ENCODE measurements at places on chromosomes 1 and 21.

- no peak for DNase-seq
Observed at GRCh38 chr1:89584781-89585180, 48.1 kb upstream of the LRRC8C start.

DNA sequence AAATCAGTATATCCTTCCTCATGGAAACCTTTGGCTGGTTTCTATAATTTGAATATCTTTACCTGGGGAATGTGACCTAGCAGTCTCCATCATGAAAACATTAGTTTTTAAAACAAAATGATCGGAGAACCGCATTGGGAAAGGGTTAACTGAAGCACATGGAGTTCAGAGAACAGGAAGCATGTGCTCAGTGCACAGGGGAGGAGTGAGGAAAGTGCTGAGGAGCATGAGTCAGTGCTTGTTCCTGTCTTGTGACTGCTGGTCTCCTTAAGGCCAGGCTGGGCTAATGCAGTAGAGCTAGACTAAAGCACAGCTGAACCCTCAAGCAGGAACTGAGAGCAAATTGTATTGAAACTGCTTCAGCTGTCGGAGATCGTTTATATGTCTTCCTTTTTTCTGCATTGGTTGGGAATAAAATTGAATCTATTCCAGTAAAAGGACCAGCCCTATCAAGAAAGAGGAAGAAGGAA lies 5.8 kb downstream of the IFI16 start:
- DNase-seq, result no peak

GRCh38 chr1:23198373-23198772 lies 18.9 kb downstream of the HTR1D start:
- no peak for DNase-seq

GRCh38 chr1:212938846-212939245 lies 11.5 kb upstream of the VASH2 start:
- DNase-seq, result no peak

GRCh38 chr1:197933647-197934046 lies 16.5 kb downstream of the LHX9 start:
- no peak for DNase-seq

DNA sequence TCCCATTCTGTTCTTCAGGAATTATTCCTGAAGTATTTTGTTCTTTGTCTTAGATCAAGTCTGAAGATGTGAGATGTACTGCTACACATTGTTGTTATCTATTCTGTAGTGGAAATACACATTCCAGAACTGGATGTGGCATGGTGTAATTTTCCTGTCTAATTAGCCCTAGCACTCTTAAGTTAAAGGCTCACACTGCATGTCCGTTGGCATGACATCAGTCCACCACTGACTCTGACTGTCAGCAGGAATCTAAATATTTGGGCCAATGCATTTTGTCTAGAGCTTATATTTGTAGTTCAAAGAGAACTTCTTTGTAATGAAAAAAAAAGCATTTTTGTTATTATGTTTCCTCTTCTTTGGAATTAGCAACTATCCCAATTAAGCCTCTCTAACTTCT lies 201.0 kb downstream of the S1PR1 start:
- no peak for DNase-seq

DNA sequence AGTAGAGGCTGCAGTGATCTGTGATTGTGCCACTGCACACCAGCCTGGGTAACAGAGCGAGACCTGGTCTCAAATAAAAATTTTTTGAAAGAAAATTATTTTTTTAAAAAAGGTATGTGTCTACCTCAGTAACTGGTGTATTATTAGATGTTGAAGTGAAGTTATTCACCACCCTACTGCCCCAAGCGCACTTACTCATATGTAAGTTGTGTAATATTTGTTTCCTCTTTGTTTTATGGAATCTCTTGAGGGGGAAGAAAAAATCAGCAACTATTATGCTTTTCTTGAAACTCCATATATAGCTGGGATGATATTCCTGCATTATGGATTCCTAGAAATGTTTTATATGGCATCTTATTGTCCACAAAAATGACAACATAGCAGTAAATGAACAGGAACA lies 21.3 kb downstream of the RBM15 start:
- no peak for DNase-seq

GRCh38 chr1:63742526-63742925 lies 31.3 kb upstream of the ROR1 start:
- no peak for DNase-seq

DNA sequence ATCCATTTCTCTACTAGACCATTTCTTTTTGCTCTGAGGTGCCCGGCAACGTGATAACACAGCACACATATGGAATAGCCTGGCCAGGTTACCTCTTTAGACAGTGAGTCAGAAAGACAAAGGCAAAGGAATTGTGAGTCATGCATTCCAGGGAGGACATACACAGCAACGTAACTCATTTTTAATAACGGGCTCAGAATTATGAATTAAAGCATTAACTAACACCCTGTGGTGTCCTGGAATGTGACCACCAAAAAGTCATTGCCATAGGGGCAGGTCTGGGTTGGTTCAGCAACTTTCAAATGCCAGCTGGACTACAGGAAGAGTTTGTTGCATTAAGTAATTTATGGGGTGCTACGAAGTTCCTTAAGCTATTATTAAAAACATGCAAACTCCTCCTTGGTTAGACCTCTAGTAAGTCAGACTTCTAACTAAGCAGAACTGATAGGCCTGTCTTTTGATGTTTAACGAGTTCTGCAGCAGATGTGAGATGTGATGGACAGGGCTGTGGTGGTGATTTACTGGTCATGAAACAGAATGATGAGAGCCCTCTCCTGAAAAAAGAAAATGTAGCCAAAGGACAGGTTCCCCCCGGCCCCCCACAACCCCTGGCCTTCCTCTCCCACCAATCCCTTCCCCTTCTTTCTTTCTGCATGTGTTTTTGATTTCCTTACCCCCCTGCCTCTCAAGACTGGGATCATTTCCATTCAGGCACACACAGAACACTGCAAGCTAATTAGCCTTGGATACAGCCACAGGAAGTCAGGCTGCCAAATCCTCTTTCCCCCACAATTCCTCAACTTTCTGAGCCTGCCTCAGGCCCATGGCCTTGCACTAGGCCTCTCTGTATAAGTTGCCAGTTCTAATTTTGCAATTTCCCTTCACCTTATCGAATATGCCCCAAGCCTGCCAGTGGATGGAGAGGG lies 88.9 kb upstream of the HAO2 start:
- no peak for DNase-seq

DNA sequence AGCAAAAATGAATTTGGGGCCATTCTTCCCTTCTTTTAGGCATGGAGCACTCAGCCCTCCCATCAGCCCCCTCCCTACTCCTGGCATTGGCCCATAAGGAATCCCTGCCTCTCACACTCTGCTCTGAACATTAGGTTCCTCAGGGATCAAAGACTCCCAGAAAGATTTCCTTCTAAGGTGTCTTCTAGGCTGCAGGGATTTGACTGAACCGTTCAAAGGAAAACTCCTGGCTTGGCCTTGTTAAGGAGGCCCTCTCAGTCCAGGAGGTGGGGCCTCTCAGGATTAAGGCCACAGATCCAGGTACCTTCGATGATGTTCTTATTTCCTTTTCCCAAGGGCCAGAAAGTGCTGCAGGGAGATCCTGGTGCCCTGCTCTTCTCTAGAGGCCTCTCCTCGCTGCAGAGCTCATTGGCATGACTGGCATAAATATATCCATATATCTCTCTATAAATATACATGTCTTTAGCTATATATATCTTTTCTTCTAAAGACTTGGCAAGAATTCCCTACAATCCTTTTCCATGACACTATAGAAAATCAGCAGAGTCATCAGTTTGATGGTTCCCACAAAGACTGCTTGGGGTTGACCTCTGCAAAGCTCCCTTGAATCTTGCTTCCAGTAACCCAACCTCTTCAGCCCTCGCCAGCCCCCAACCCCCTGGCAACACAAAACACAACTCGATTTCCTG lies 59.1 kb downstream of the PLXNA2 start:
- DNase-seq, result no peak

DNA sequence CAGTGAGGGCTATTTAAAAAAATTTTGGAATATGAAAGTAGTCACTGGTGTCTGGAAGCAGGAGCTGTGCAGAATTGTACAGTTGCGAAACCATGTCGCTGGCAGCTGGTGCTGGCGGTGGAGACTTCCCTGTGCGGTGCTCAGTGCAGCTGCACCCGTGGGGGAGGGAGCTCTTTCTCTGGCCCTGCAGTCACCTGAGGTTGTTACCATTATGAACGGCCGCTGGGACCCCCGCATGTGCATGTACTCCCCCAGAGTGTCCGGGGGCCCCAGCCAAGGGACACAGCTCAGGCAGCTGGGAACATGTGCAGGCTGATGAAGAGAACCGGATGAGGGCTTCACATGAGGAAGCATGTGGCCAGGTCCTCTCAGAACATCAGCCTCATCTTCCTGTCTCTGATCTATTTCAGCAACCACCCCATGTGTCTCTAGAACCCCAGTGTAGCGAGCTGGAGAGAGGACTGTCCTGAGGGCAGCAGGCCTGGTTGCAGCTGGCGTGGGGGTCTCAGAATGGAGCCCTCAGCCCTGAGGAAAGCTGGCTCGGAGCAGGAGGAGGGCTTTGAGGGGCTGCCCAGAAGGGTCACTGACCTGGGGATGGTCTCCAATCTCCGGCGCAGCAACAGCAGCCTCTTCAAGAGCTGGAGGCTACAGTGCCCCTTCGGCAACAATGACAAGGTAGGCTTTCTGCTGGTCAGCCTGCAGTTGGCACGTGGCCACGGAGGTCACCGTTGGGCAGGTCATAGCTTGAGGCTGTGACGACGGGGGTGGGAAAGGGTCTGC lies at the start of gene TRPM2:
TRPM2 (plus strand) TSS at position 431 of the 780 bp plus-strand sequence; CDS start at position 511, 80 bp downstream.
- no peak for DNase-seq

- DNase-seq, result no peak
Observed at GRCh38 chr1:24484199-24484598, 18.4 kb upstream of the RCAN3 start.

DNA sequence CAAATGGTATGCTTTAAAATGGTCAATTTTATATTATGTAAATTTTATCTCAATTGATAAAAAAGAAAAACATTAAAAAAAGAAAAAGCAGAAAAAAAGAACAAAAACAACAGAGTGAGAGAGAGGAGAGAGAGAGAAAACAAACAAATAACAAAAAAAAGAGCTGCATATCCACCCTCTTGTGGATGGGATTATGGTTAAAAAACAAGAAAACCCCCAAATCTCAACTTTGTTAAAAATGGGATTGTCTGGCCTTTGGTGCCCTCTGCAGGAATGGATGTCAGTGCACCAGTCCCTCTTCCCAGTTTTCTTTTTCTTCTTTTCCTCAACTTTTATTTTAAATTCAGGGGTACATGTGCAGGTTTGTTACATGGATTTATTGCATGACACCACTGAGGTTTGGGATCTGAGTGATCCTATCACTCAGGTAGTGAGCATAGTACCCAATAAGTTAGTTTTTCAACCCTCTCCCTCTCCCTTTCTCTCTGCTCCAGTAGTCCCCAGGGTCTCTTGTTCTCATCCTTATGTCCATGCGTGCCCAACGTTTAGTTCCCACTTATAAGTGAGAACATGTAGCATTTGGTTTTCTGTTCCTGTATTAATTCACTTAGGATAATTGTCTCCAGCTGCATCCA lies 28.1 kb downstream of the RNF187 start:
- no peak for DNase-seq

DNA sequence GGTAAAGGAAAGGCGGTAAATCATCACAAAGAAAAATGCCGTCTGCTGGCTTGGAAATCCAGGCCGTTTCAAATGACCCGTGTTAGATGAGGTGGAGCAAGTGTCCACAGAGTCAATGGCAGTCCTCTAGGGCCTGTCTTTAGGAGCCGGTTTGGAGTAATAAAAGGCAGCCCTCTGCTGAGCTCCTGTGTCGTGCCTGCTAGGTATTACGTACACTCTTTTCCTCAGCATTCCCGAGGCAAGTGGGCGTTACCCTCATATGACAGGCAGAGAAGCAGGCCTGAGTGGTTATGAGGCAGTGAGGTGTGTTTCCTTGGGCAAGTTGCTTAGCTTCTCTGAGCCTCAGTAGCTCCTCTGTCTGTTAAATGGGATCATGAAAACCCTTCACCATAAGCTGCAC lies 7.7 kb downstream of the NENF start:
- no peak for DNase-seq

DNA sequence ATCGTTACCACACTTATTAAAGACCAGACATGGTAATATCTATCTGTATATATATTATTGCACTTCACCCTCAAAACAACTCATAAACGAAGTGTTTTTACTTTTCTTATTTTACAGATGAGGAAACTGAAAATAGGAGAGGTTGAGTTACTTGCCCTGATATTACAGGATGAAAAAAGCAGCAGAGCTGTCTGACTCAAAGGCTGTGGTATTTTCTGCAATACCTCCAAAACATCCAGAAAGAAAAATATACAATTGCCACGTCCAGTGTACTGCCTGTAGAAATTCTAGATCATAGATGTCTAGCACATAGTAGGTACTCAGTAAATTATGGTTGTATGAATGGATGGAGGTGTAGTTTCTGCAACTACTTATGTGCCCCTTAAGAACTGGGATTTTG lies 5.2 kb upstream of the TARBP1 start:
- no peak for DNase-seq
